ENCODE measurements at places on chromosomes 16 and 17.
A peak's percentile ranks its signal among the peaks of the same experiment; 100 is the strongest.

DNA sequence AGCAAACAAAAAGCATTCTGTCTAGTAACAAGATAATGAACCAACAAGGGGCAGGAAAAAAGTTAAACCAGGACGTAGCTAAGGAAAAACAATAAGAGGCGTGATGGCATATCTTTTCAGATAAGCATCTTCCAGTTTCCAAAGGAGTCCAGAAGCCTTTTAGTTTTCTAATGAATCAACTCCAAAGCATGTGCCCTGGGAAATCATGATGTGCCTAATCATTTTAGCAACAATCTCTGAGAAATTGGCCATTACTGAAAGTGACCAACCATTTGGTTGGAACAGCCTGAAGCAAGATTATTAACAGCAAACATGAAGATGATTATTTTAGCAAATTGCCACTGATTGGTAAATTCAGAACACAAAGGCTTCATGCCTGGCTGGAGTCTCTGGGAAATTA is 440.9 kb upstream of the MAF start:
- no peak for DNase-seq

GRCh38 chr17:69749911-69750310 is 325.1 kb upstream of the KCNJ16 start:
- DNase-seq = no peak

- no peak for DNase-seq
Observed at GRCh38 chr16:30895627-30896260, 670 bp upstream of the CTF1 start.

DNA sequence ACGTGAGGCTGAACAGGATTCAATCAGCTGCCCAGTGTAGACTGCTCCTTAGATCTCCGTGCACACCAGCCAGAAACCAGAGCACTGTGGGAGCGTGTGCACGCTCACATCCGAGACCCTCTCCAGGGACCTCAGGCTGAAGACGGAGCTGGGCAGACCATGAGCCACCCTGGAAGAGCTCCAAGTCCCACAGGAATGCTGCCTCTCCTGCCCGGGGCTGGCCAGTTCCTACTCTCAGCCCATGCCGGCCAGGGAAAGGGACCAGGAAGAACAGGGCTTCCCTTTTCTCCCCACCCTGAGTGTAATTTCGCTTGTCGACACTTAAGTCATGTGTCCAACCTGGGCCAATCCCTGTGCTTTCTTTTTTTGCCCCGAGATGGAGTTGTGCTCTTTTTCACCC is 6.9 kb downstream of the ALYREF start:
- no peak for DNase-seq

GRCh38 chr17:71725811-71726210 is 395.0 kb upstream of the SOX9 start:
- DNase-seq = no peak

DNA sequence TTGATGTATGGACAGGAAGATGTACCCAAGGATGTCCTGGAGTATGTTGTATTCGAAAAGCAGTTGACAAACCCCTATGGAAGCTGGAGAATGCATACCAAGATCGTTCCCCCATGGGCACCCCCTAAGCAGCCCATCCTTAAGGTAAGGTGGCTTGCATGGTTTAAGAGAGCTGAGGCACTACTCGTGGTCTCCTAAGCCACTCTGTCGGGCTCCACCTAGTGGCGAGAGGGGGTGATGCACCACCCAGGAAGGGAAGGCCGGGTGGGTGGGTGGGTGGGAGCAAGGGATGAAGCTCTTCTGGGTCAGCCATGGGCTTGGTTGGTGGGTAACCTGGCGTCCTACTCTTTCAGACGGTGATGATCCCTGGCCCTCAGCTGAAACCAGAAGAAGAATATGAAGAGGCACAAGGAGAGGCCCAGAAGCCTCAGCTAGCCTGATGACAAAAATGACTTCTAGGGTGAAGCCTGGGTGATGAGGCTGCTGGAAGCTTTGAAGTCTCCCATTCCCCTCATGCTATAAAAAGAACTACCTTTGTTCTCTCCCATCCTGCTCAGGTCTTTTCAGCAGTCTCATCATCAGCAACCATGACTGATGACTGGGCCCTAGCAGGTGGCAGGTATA is 21.5 kb downstream of the GPR179 start:
- peak; percentile 26 for DNase-seq

DNA sequence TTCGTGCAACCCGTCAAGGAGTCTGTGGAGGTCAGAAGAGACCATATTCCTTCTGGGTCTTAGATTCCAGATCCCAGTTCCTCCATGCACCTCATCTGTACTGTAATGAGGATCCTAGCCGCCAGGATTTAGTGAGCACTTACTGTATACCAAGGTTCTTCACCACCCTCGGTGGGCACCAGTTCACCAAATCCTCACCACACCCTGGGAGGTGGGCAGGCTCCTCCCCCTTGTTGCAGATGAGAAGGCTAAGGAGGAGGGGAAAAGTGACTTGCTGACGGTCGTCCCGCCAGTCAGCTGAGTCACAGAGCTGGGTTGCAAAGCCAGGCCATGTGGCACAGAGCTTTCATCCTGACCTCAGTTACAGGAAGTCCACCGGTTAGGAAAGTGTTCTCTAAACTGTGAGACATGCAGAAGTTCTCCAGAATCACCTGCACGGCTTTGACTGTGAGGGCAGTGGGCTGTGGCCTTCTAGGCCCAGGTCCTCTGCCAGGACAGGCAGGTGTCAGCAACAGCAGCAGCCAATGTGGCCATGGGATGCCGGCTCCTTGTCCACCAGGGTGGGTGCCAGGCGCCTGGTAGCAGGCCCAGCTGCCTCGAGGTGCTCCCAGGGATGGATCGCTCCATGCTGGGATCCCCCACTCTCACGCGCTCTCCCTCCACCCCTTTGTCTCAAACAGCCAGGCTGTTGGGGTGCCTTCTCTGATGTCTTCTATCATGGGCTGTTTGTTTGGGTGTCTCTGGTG is 240.3 kb upstream of the GSE1 start:
- no peak for DNase-seq

DNA sequence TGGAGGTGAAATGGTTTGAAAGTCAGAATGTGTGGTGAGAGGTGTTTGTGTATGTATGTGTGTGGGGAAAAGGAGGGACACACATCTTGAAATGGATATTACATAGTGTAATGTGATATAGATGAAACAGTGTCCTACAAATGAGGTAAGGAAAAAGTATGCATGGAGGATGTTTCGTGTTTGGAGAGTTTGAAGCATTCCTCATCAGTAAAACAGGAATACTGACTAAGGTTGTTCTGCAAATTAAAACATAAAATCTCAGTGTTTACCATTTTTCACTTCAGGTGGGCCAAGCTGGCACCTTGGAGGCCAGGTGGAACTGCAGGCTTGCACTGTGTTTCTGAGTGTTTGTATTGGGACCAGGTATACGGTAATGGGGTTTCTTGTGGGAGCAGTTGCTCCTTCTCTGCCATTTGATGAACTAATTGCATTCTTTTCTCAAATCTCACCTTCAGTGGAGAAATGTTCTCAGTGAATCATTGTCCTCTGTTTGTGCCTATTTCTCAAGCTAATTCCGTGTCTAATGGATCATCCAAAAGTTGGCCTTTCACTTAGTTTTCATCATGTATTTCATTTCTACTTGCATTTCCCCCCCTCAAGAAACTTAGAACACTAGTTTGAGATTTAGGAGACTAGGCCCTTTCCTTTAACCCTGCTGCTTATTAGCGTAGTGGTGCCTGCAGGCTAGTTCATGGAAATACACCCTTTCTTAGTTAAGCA is 8.2 kb upstream of the TBKBP1 start:
- DNase-seq = no peak
